CD4-positive, alpha-beta T cell treated with Interleukin-2 at 100 ng/mL for 4 hours (primary cell): ENCODE measurements at places on chromosomes 3 and 15.

DNA sequence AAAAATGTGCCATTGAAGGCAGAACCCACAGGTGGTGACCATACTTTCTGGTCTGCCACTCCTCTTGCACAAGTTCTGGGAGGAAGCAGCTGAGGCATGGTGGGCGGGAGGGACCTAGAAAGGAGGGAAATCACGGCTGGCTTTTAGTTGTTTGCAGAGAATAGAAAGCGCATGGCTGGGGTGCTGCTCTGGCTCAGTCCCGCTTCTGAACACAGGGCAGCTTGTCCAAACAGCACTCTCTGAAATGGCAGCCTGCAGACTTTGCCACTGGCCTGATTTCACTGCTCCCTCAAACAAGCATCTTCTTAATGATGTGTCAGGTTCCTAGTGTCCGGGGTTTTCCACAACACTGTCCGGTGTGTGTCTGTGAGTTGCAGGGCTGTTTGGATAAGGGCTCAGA lies 76.7 kb downstream of the AAGAB start:
- DNase-seq = no peak

DNA sequence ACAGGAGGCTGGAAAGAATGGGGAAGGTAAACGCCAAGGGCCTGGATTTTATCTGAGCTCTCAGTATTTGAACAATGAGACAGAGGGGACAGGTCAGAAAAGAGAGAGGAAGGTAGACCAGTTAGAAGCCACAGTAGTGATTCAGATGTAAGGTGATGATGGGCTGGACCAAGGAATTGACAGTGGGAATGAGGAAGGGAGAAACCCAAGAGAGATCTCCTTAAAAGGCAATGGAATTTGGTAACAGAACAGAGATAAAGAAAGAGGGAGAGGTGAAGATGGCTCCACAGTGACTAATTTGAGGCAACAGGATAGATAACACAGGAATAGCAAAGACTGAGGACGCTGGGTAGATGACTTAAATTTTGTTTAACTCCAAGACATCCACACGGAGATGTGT lies 11.4 kb upstream of the HEG1 start:
- DNase-seq = no peak

DNA sequence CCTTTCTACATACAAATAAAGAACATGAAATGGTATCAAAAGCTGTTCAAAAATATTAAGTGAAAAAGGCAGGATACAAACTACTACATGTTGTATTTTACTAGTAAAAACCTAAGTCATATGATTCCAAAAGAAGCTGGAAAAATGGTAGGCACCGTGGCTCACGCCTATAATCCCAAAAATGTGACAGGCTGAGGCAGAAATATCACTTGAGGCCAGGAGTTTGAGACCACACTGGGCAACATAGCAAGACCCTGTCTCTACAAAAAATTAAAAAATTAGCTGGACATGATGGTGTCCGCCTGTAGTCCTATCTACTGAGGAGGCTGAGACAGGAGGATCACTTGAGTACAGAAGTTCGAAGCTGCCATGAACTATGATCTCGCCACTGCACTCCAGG lies 1.7 kb downstream of the EMC7 start:
- no peak for DNase-seq

GRCh38 chr15:93217343-93217742 lies 128.3 kb upstream of the RGMA start:
- no peak for DNase-seq

DNA sequence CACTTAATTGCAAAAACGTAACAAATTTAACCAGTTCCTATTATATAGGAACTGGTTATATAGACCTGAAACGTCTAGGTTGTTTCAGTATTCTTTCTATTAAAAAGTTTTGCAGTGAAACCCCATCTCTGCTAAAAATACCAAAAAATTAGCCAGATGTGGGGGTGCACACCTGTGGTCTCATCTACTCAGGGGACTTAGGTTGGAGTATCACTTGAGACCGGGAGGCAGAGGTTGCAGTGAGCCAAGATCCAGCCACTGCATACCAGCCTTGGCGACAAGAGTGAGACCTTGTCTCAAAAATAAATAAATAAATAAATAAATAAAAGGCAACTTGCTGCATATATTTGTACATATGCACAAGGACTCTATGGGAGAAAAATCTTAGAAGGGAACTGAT lies 387.0 kb downstream of the TUSC7 start:
- DNase-seq = no peak

- no peak for DNase-seq
Observed at GRCh38 chr3:168548719-168549118, 453.0 kb upstream of the GOLIM4 start.

- DNase-seq = no peak
Observed at GRCh38 chr3:104080088-104080626, 1286.6 kb upstream of the ALCAM start.

GRCh38 chr3:11128682-11129632 lies 25.3 kb upstream of the HRH1 start:
- DNase-seq = no peak

DNA sequence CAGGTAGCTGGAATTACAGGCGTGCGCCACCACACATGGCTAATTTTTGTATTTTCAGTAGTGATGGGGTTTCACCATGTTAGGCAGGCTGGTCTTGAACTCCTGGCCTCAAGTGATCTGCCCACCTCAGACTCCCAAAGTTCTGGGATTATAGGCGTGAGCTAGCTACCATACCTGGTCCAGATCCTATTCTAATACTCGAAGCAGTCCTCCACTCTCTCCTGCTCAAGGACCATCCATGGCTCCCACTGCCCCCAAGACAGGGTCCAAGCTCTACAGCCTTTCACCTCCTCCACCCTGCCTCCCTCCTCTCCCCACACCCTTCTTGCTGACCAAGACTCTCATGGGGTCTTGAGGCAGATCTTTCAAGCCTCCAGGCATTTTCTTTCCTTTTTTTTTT lies 12.6 kb upstream of the GRIP2 start:
- DNase-seq = no peak

- no peak for DNase-seq
Observed at GRCh38 chr15:69887009-69887408, 210.7 kb downstream of the TLE3 start.

GRCh38 chr3:175457301-175457700 lies 598.2 kb downstream of the NAALADL2 start:
- no peak for DNase-seq

DNA sequence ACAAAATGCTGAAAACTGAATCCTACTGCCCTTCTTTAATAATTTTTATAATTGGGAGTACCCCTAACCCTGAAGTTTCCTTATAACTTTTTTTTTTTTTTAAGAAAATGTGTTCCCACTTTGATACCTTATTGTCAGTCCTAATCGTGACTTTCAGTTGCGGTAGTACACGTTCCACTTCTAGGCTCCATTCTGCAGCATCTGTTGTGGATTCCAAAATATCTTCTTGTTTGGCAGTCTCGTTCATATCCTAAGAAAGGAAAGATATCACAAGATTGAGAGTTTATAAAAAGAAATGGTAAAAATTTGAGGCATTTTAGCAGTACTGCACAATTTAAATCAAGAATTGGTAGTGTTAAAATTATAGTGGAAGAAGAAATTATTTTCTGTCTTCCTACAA lies 30.8 kb downstream of the IFT57 start:
- no peak for DNase-seq

- DNase-seq = no peak
Observed at GRCh38 chr15:37142371-37142770, 42.0 kb upstream of the MEIS2 start.

GRCh38 chr15:38073178-38073946 lies 138.9 kb downstream of the TMCO5A start:
- DNase-seq = no peak

DNA sequence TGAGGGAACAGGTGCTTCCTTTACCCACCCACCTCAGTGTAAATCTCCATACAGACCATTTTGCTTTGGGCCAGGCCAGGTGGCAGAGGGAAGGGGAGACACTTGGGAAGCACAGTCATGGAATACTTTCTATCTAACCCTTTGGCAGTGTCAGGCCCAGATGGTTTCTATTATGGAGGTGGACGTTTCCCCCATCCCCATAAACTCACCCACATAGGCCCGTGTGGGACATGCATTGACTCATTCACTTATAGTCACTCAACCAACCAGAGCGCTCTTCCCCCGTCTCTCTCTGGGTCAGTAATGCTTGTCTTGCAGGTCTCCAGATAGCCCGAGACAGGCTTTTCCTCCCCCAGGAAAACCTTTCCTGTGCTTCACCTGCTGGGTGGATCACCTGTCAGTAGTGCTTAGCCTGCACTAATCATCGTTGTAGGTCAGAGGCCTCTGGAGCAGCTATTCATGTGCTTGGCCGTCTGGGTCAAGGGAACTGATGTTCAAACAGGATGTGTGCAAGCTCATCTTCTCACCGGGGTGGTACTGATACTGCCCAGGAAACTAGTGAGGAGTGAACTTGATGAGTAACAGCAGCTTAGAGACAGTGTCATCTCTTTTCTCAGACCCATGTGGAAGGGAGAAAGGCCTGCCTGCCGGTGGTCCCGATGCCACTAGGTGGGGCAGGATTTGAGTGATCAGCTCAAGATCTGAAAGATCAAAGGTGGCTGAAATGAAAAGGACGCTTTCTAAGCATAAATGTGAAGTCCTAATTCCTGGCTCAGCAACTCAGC lies 67.1 kb downstream of the CEMIP start:
- DNase-seq = no peak

DNA sequence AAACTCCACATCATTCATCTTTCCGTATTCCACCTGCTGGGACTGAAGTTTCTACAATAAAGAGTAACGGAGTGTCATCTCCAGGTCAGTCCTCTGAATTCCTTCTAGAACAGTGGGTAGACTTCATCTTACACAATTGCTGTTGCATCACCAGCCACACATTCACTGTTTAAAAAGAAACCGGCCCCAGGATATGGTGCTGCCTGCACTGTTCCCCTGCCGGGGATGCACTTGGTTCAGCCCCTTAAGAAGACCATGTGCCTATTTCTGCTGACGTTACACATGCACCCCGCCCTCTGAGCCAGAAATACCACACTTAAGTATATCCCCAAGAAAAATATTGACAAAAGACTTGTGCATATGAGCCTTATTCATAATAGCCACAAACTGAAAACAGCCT lies 233.4 kb downstream of the FEZF2 start:
- DNase-seq = no peak

- peak; percentile 16 for DNase-seq
Observed at GRCh38 chr3:180267202-180267843, 230.6 kb upstream of the PEX5L start.

GRCh38 chr3:52872245-52872644 lies 25.1 kb downstream of the STIMATE start:
- DNase-seq = no peak

- no peak for DNase-seq
Observed at GRCh38 chr3:125202197-125202596, 10.4 kb downstream of the SLC12A8 start.

DNA sequence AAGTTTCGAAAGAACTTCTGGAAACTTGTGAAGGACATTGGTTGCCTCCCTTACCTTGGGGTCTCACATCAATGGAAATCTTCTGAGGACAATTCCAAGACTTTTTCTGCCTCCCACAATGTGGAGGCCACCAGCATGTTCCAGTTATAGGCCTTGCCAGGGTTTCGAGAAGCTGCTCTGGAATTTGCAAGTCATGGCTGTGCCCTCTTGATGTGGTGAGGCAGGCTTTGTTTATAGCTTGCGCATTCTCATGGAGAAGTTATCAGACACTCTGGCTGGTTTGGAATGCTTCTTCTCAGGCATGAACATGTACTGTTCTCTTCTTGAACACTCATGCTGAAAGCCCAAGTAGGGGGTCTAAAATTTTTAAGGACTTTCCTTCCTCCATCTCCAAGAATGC lies 4.1 kb downstream of the CXCR6 start:
- no peak for DNase-seq

GRCh38 chr3:178568911-178569310 lies 32.7 kb downstream of the KCNMB2 start:
- no peak for DNase-seq

GRCh38 chr3:49803465-49804140 lies 542 bp downstream of the INKA1 start:
- DNase-seq = peak; percentile 22

DNA sequence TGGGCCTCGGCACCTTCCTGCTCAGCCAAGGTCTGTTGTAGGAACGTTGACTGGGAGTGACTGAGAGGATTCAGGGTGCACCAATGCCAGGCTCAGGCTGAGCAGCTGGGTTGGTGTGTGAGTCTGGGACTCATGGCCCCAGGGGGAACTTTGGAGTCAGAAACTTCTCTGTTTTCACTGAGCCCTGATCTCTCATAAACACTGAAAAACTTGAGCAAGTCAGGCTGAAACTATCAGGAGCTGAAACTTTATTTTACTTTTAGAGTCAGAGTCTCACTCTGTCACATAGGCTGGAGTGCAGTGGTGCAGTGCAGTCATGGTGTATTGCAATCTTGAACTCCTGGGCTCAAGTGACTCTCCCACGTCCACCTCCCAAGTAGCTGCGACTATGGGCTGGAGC lies 3.0 kb downstream of the TRAK1 start:
- no peak for DNase-seq

- peak; percentile 43 for DNase-seq
Observed at GRCh38 chr3:66582721-66583423, 82.0 kb upstream of the LRIG1 start.

- no peak for DNase-seq
Observed at GRCh38 chr3:14352002-14352627, 50.3 kb upstream of the SLC6A6 start.

GRCh38 chr3:38149708-38150107 lies 11.2 kb downstream of the MYD88 start:
- no peak for DNase-seq

DNA sequence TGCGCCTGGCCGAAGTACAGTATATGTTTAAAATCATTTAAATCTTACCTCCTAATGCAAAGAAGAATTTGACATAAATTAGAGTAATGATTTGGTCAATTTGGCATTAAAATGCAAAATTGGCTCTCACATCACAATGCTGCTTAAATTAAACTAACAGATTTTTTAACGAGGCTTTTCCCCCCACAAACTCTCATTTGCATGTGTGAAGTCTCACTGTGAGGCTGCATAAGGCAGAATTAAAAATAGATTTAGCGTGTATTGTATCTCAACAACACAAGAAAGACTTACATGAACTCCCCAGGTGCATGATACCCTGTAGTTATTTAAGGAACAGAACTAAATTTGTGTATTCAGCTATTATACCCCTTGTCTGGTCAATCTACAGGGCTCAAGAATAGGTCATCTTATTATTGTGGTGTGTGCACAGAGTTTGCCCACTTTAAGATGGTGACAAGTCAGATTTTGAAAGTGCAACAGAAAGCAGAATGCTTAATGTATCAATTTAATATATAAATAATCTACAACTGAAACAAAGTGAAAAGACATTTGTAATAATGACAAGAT lies 897.9 kb downstream of the EPHA3 start:
- no peak for DNase-seq
